Osteocyte (in vitro differentiated cells): ENCODE measurements at places on chromosomes 2 and 18. TPM values are rescaled to one million over a fixed set of nuclear protein-coding genes. Genes with fewer than 3 reads are reported as not detected.

DNA sequence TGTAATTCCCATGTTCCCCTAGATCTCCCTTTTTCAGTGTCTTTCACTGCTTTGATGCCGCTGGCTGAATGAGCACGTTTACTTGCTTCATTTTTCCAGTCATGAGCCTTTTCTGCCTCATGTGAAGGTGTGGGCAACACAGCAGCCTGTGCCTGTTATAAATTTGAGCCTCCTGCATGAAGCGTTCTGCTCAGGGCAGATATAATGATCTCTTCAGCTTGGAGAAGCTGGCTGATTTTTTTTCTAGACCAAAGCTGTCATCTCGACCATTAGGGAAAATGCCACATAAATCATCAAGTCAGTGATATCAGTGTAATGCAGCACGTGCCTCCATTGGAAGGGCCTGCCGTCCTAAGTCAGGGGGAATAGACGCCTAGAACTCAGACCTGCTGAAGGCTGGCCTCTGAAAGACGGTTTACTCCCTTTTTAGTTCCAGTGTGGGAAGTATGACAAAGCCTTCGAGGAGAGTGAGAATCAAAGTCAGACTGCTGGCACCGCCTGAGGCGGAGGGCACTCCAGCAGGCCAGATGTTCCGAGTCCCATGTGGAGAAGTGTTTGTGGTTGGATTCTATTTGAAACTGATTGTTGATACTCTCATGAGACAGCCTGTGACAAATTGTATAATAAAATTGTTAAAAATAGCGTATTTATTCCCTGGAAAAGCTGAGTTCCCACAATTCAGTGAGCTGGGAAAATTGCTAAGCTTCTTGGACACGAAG lies 196.5 kb downstream of the MYO1B start:
- DNase-seq = no peak

MAP3K19 gene
- total RNA-seq = not detected in 2 replicates

- no peak for DNase-seq
These were observed 56.9 kb downstream of the MCFD2 start for GRCh38 chr2:46858702-46859090.

GRCh38 chr2:38438133-38438882 lies 61.2 kb upstream of the ATL2 start:
- no peak for DNase-seq

DNA sequence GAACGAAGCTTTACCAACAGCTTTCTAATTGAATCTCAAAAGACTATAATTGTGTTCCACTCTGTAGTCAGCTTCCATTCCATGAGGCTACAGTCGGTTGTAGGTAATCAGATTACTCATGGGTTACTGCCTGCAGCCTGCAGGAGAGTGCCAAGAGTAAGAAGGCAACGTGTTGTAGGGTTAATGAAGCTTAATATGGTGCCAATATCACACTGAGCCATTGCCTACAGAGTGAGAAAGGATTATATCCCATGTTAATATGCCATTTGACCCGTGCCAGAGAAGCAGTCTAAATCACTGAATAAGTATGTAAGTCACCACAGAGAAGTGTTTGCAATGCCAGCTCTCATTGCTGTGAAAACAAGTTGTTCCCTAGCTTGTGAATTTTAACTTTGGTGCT lies 734.5 kb upstream of the ACVR2A start:
- no peak for DNase-seq

DNA sequence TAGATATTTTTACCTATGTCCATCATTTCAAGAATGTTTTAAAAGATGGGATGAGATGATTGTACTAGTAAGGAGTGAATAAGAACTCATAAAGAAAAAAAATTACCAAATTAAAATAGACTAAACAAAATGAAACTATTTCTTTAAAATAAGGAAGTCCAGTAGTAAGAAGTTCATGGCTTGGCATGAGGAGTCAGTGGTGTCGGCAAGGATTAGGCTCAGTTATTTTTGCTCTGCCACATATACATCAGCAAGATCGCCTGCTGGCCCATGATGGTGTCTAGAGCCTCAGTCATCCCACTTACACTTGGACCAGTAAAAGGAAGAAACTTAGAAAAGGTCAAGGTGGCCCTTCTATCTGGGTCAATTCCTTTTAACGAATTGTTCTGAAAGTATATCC lies 300.9 kb upstream of the SLC8A1 start:
- DNase-seq = no peak
